ENCODE measurements at places on chromosomes 2 and 18.

DNA sequence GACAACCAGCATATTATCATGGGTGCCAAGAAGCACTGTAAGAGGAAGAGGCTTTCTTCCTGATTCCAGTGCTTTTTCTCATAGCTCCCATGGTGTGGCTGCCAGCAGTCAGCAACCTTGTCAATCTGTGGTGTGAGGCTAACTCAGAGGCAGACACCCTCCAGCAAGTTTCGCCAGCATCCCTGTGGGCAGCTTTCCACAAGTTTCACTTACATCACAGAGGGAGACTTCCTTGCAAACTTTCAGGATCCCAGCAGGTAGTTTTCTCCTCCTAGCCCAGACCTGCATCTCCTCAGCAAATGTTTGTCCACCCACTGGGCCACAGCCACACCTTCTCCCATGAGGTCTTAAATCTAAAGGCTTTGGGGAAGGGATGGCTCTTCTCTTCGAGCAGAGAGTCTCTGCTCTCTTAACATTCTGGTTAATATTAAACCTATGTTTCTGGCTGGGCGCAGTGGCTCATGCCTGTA lies 9.1 kb downstream of the DNAH7 start:
- DNase-seq = no peak

DNA sequence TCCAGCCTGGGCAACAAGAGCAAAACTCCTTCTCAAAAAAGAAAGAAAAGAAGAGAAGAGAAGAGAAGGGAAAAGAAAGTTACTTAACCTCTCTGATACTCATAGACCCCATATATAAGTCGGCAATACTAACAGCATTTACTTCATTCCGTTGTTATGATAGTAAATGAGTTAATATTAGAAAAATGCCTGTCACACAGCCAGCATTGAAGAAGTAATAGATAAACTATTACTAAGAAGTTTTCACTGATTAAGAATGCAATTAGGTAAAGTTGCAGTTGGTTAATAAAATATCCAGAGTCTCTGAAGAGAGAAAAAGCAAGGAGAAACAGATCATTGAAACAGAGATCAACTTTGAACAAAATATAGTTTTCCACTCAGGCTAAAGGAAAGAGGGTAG lies 161.3 kb upstream of the UBE2E3 start:
- no peak for DNase-seq

GRCh38 chr2:49037197-49037596 lies 117.1 kb downstream of the FSHR start:
- no peak for DNase-seq

DNA sequence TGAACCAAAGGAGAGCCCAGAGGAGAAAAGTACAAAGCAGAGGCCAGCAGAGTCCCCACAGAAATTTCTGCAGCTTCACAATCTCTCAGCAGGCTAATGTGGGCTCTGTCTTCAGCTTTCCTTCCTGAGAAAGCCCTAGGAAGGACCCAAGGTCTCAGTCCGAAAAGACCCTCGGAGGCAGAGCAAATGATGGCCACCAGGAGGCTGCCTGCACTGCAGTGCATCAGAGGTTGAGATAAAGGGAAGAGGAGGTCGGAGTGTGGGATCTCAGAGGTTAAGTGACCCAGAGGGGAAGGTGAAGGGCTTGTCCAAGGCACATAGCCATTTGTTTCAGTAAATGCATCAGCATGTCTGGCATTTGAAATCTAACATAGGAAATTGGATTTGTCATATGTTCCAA lies 299.1 kb upstream of the SLC14A2 start:
- DNase-seq = no peak

GRCh38 chr2:191151331-191151730 lies 537 bp upstream of the STAT4 start:
- peak; percentile 11 for DNase-seq

GRCh38 chr2:233976087-233976486 lies 58.9 kb downstream of the TRPM8 start:
- DNase-seq = no peak

DNA sequence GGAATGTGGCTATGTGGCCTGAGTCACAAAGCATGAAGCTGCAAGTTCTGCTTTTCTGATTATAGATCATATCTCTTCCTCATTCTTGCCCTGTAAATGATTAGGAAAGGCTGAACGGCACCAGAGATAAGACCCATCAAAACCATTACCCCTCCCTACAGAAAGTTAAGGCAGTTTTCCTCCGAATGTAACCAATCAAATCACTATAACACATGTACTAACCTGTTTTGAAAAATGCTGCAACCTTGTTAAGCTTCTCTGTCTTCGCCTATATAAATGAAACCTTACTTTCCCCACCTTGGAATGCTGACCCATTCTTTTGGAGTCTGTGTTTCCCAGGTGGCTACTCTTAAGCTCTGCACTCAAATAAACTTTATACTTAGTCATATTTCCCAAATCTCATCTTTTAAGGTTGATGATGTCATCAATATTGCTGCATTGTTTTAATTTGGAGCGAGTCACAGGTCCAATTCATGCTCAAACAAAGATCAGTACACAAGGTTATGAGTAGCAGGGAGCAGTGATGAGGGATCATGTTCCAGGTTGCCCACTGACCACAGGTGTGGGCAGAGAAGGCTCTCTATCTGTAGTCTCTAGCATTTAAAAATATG lies 662.3 kb downstream of the IRS1 start:
- no peak for DNase-seq

- no peak for DNase-seq
These were observed 207.8 kb downstream of the RND3 start for GRCh38 chr2:150279686-150280085.

DNA sequence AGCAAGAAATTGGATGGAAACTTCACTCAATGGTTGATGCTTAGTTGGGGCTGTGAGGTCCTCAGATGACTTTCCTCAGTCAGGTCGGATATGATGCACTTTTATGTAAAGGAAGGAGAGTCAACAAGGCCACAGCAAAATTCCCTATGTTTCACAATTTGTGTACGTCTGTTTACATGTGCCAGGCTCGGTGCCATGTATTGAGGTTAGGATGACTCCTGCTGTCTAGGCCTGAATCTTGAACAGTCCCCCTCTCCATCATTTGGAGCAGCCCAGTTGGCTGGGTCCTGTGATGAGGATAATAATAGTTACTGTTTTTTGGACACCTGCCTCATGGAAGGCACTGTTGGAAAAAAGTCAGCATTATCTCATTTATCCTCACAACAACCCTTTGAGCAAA lies 43.1 kb downstream of the VSNL1 start:
- DNase-seq = no peak
